ENCODE measurements at places on chromosomes 11 and 22. TPM values are rescaled to one million over a fixed set of nuclear protein-coding genes. Genes with fewer than 3 reads are reported as not detected.

GPHA2 gene
- not detected for total RNA-seq

OR5B21 gene
- total RNA-seq = not detected

ACR gene
- 4.5 TPM for total RNA-seq

DNA sequence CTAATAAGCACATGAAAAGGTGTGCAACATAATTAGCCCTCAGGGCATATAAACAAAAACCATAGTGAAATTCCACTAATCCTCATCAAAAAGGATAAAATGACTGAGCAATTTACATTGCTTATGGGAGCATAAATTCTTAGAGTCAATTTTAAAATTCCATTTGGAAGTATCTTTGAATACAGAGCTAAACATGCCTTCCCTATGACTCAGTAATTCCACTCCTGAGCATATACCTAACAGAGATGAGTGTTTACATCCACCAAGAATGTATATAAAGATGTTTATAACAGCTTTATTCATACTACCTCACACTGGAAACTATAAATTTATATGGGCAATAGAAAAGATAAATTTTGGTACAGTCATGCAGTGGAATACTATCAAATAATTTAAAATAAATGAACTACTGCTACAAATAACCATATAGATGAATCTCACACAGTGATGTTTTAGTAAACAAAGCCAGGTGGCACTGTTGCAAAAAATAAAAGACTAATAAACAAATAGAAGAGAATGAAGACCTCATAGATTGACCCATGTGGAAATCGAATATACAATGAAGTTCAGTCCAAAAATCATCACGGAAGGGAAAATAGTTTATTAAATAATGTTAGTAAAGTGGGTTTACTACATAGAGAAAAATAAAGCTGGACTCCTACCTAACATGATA lies 8.2 kb upstream of the OR2D2 start:
- no peak for DNase-seq
- H3K4me1 ChIP-seq = no peaks in the 10 kb centered on the region
- H3K27ac ChIP-seq = no peak overlapping the region

GRCh38 chr11:11501546-11502262 lies 120.1 kb downstream of the GALNT18 start:
- H3K27me3 ChIP-seq = no peaks in the 10 kb centered on the region
- no peak for DNase-seq
- H3K4me1 ChIP-seq = peaks cover 21% of the 10 kb centered on the region
- no peaks in the 10 kb centered on the region for H3K36me3 ChIP-seq

DNA sequence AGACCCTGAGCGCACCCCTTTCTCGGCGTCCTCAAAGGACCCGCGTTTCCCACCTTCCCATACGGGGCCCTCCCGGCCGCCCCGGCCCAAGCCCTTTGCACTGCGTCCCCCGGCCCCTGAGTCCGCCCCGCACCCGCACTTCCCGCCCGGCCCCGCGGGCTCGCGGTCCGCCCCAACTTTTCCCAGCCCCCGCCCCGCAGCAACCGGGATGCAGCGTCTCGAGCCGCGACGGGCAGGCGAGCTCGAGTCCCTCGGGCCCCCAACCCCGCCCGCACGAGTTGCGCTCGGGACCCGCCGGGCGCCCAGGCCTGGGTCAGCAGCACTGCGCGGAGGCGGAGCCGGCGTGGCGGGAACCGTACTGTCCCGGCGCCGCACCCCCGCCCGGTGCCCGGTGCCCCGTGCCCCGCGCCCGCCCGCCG lies 371 bp downstream of the SMCO4 start:
- H3K4me1 ChIP-seq = peaks cover 44% of the 10 kb centered on the region
- H3K36me3 ChIP-seq = no peaks in the 10 kb centered on the region
- H3K27ac ChIP-seq = peak overlapping the region; percentile 81
- no peak for DNase-seq
- peak overlapping the region; percentile 66 for H3K4me3 ChIP-seq
- H3K27me3 ChIP-seq = no peaks in the 10 kb centered on the region

DNA sequence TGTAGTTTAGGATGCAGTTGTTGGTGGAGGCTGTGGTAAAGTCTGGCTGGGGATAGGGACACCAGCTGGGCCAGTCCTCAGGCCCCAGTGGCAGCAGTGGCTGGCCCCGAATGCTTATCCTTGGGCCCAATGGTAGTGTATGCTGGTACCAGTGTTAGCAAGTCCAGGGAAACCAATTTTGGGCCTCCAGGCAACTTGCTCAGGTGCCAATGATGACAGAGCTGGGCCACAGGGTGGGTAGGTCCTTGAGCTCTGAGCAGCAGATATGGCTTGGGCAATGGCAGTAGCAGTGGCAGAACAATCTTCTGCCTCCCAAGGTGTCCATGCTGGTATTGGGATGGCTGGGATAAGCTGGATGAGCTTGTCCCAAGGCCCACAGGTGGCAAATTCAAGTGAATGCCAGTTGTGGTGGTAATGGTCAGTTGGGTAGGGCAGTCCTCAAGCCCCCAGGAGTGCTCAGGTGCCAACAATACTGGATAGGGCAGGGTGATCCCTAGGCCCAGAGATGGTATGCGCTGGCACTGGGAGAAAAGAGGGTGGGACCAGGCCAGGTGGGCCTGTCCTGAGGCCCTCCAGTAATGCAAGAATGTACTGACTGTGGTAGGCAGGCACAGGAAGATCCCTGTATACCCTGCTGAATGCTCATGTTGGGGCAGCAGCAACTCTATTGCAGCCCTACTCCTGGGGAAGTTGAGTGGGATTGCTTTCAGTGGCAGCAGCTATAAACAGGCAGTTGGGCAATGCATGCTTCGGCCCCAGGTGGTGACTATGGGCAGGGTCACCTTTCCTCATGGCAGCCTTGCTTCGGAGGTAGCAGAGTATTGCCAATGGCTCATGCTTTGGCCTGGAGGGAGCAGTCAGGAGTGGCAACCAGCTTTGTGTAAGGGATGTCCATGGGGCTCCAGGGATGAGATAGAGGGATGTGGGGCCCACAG lies 54.7 kb downstream of the KCNQ1OT1 start:
- H3K27ac ChIP-seq = no peak overlapping the region
- H3K36me3 ChIP-seq = no peaks in the 10 kb centered on the region
- H3K27me3 ChIP-seq = no peaks in the 10 kb centered on the region
- H3K4me3 ChIP-seq = no peak overlapping the region
- H3K4me1 ChIP-seq = no peaks in the 10 kb centered on the region

DNA sequence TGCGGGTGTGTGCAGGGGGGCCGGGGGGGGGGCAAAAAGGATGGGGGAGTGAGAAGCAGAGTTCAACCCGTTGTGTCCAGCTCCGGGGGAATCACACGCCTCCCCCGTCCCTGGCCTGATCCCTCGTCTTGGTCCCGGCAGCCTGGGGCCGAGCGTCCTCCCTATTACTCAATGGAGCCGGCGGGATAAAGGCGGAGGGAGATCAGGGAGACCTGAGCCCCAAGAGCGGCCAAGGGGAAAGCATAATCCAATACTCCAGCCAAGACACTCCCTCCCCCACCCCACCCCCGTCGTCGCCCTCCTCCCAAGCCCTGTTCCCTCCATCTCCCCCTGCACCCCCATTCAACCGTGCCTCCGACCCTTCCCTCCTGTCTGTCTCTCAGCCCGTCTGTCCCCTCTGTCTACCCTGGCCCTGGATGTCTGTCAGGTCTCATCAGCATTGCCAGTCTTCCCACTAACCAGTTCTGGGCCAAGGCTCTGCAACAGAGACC lies 2.6 kb downstream of the PHOX2A start:
- H3K4me3 ChIP-seq = no peak overlapping the region
- peaks cover 14% of the 10 kb centered on the region for H3K36me3 ChIP-seq
- H3K27ac ChIP-seq = no peak overlapping the region
- peak; percentile 48 for DNase-seq

C11orf87 gene
- 0.35 TPM for total RNA-seq

APOA4 gene
- not detected for total RNA-seq

GRCh38 chr22:47816121-47816862 lies 1053.8 kb downstream of the TBC1D22A start:
- H3K27ac ChIP-seq = no peak overlapping the region
- H3K36me3 ChIP-seq = no peaks in the 10 kb centered on the region
- no peaks in the 10 kb centered on the region for H3K27me3 ChIP-seq
- no peak overlapping the region for H3K4me3 ChIP-seq
- H3K4me1 ChIP-seq = no peaks in the 10 kb centered on the region
- DNase-seq = no peak

DNA sequence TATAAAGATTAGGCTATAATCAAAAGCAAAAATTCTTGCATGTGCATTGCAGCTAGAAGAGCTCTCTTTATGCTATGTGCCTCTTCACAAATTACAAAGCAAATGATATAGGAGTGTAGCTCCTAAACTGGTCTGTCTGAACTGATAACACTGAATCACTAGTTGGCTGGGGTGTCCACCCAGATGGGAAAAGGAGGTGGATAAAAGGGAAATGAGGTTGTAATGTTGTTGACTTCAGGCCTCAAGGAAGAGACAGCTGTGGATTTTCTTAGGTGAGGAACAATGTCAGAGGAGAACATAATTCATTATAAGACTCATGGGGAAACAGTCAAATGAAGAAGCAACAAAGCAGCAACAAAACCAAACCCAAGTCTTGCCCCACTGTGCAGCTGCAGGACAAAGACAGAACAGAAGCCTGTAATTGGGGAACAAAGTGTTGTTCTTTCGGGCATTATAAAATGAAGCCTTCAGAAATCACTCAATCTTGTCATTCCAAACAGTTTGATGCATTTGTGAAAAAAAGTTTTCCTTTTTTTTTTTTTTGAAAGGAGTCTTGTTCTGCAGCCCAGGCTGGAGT lies 130.1 kb upstream of the DDI1 start:
- peaks cover 3% of the 10 kb centered on the region for H3K4me1 ChIP-seq
- no peaks in the 10 kb centered on the region for H3K27me3 ChIP-seq
- no peak for DNase-seq
- H3K4me3 ChIP-seq = no peak overlapping the region
- no peaks in the 10 kb centered on the region for H3K36me3 ChIP-seq

DNA sequence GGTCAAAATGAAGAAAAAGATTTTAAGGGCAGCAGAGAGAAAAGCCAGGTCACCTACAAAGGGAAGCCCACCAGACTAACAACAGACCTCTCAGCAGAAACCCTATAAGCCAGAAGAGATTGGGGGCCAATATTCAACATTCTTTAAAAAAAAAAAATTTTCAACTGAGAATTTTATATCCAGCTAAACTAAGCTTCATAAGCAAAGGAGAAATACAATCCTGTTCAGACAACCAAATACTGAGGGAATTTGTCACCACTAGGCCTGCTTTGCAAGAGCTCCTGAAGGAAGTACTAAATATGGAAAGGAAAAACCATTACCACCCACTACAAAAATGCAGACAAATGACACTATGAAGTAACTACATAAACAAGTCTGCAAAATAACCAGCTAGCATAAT lies 13.1 kb downstream of the PATE4 start:
- H3K36me3 ChIP-seq = no peaks in the 10 kb centered on the region
- no peak overlapping the region for H3K4me3 ChIP-seq
- DNase-seq = no peak
- H3K27me3 ChIP-seq = no peaks in the 10 kb centered on the region
- no peak overlapping the region for H3K27ac ChIP-seq

- H3K27me3 ChIP-seq = peaks cover 11% of the 10 kb centered on the region
- no peaks in the 10 kb centered on the region for H3K4me1 ChIP-seq
- H3K4me3 ChIP-seq = no peak overlapping the region
- no peak overlapping the region for H3K27ac ChIP-seq
Observed at GRCh38 chr22:22576244-22576988, 17.4 kb upstream of the PRAME start.

- H3K27me3 ChIP-seq = no peaks in the 10 kb centered on the region
- no peak within 1 kb of the TSS for H3K4me3 ChIP-seq
- H3K36me3 ChIP-seq = no peaks in the 10 kb centered on the region
- no peak within 1 kb of the TSS for H3K27ac ChIP-seq
- peak; percentile 76 for DNase-seq
Observed at GRCh38 chr22:21632237-21632895, at the start of gene CCDC116. Gene CCDC116 (plus strand): TSS chr22:21632760. CDS start chr22:21633182, 422 bp downstream.

OR51B2 gene
- total RNA-seq = not detected

DNA sequence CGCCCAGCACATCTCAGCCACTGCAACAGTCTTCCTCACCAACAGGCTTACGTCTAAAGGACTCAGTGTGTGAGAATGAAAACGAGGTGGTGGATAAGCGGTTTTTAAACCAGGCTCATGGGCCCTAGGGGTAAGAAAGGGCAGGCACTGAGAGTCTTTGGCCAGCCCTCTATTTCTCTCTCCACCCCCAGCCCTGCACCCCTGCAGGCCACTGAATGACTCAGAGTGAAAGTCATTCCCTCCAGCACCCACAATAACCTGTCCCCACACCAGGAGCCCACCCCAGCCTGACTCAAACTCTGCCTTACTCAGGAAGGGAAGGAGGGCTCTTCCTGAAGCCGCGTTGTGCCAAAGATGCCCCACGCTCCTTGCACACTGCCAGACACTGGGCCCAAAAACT lies 72.0 kb downstream of the LARGE1 start:
- DNase-seq = no peak
- H3K4me3 ChIP-seq = no peak overlapping the region
- no peaks in the 10 kb centered on the region for H3K36me3 ChIP-seq
- no peak overlapping the region for H3K27ac ChIP-seq
- H3K4me1 ChIP-seq = peaks cover 7% of the 10 kb centered on the region

- no peak for DNase-seq
- H3K4me1 ChIP-seq = no peaks in the 10 kb centered on the region
- no peaks in the 10 kb centered on the region for H3K27me3 ChIP-seq
- no peaks in the 10 kb centered on the region for H3K36me3 ChIP-seq
- H3K27ac ChIP-seq = no peak overlapping the region
- H3K4me3 ChIP-seq = no peak overlapping the region
Observed at GRCh38 chr11:10197091-10197490, 96.9 kb downstream of the SBF2 start.

- H3K4me3 ChIP-seq = peak within 1 kb of the TSS; percentile 57
- H3K27me3 ChIP-seq = no peaks in the 10 kb centered on the region
- peak; percentile 84 for DNase-seq
Observed at GRCh38 chr11:94511932-94512781, at the start of gene C11orf97. Gene C11orf97 (plus strand): TSS chr11:94512461. CDS start chr11:94512529, 68 bp downstream.

FOSL1 gene
- 3.9 TPM for total RNA-seq

- no peaks in the 10 kb centered on the region for H3K36me3 ChIP-seq
- no peak for DNase-seq
- no peak overlapping the region for H3K4me3 ChIP-seq
- no peaks in the 10 kb centered on the region for H3K27me3 ChIP-seq
- peaks cover 4% of the 10 kb centered on the region for H3K4me1 ChIP-seq
- no peak overlapping the region for H3K27ac ChIP-seq
Observed at GRCh38 chr22:32911503-32911902, 110.0 kb downstream of the TIMP3 start.

DNA sequence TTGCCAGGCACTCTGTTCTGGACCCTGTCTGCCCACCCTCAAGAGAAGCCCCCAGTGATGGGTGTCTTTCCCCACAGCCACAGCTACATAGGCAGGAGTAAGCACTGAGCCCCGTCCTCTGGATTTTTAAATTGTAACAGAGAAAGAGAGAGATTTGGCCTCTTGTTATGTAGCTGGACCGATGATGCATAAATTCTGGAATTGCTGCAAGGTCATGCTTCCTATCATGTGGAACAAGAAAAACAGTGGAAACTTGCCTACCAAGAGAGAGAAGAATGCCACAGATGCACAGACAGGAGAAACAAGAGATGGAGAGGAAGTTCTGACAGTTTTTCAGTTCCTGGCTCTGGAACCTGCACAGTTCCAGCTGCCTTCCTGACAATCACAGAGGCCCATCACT lies 150.2 kb downstream of the ETS1 start:
- H3K4me3 ChIP-seq = no peak overlapping the region
- H3K36me3 ChIP-seq = no peaks in the 10 kb centered on the region
- H3K4me1 ChIP-seq = no peaks in the 10 kb centered on the region

- H3K27me3 ChIP-seq = no peaks in the 10 kb centered on the region
- peaks cover 32% of the 10 kb centered on the region for H3K4me1 ChIP-seq
- H3K4me3 ChIP-seq = no peak overlapping the region
- peak overlapping the region; percentile 92 for H3K27ac ChIP-seq
Observed at GRCh38 chr11:62575837-62576236, 2.1 kb upstream of the EEF1G start.

- no peaks in the 10 kb centered on the region for H3K4me1 ChIP-seq
- peak; percentile 60 for DNase-seq
- no peak overlapping the region for H3K4me3 ChIP-seq
- no peaks in the 10 kb centered on the region for H3K27me3 ChIP-seq
Observed at GRCh38 chr22:48943567-48944432, 883.9 kb downstream of the BRD1 start.

CBLIF gene
- not detected for total RNA-seq

CYB5R2 gene
- 14.2 TPM for total RNA-seq

ALDH3B1 gene
- 95.9 TPM for total RNA-seq

GRK2 gene
- total RNA-seq = 98.4 TPM
